ENCODE measurements at places on chromosomes 12 and 14. TPM values are rescaled to one million over a fixed set of nuclear protein-coding genes. Genes with fewer than 3 reads are reported as not detected.

DNA sequence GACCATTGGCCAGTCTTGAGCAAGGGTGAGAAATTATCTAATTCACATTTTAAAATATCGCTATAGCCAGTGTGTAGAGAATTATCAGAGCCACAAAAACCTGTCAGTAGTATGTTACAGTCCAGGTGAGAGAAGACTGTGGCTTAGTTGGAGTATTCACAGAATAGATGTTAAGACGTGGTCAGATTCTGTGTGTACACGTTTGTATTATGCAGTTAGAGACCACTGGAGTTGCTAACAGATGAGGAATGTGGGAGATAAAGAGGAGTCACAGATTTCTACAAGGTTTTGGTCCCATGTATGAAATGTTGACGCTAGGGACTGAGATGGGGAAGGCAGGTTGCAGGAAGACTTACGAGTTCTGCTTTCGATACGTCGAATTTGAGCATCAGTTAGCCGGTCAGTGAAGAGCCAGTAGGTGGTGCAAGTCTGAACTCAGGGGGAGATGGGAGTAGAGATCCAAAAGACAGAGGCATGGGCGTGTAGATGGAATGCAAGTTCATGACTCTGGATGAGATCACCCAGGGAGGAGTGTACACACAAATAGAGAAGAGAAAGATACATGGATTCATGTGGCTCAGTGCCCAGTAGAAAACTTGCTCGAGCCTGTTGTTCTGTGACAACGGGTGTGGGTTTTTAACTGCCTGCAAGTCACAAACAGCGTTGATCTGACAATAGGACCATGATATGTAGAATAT is 114.8 kb upstream of the FLRT2 start:
- no peak for DNase-seq
- H3K27me3 ChIP-seq, result no peaks in the 10 kb centered on the region
- no peak overlapping the region for H3K4me3 ChIP-seq
- no peaks in the 10 kb centered on the region for H3K4me1 ChIP-seq
- no peak overlapping the region for H3K27ac ChIP-seq

GRCh38 chr12:105944628-105945027 is 194.1 kb downstream of the NUAK1 start:
- H3K27me3 ChIP-seq, result no peaks in the 10 kb centered on the region
- H3K36me3 ChIP-seq, result no peaks in the 10 kb centered on the region
- H3K27ac ChIP-seq, result no peak overlapping the region
- H3K4me1 ChIP-seq, result no peaks in the 10 kb centered on the region
- no peak for DNase-seq
- no peak overlapping the region for H3K4me3 ChIP-seq

GRCh38 chr12:50458606-50459005 is 46.2 kb upstream of the DIP2B start:
- H3K27me3 ChIP-seq, result no peaks in the 10 kb centered on the region
- DNase-seq, result no peak
- H3K27ac ChIP-seq, result no peak overlapping the region
- H3K4me3 ChIP-seq, result no peak overlapping the region
- no peaks in the 10 kb centered on the region for H3K4me1 ChIP-seq

DNA sequence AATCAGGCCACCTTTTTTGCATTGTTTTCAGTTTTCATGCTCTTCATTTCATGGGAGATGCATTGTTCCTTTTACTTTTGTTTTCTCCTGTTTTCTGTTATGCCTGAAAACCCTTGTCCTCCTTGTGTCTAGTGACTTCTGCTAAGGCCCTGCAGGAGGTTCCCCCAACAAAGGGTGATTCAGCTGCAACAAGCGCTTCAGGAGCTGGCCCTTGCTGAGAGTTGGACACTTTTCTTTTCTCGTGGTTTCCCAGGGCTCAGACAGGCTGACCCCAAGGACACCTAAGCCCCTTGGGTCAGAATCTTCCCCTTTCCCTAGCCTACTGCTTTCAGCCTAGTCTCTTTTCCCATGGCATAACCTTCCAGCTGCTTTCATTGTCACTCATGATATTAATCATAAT is 98.9 kb downstream of the PLXNC1 start:
- no peak overlapping the region for H3K4me3 ChIP-seq
- H3K27ac ChIP-seq, result no peak overlapping the region
- peaks cover 21% of the 10 kb centered on the region for H3K36me3 ChIP-seq
- no peaks in the 10 kb centered on the region for H3K27me3 ChIP-seq

Gene KRT2
- 0.13 TPM for total RNA-seq

Gene CCDC175
- not detected for total RNA-seq

Data from T-cell (primary cell).